Activated CD8-positive, alpha-beta memory T cell treated with anti-CD3 and anti-CD28 coated beads for 1 hour (primary cell): ENCODE measurements at places on chromosomes 13 and 19.

DNA sequence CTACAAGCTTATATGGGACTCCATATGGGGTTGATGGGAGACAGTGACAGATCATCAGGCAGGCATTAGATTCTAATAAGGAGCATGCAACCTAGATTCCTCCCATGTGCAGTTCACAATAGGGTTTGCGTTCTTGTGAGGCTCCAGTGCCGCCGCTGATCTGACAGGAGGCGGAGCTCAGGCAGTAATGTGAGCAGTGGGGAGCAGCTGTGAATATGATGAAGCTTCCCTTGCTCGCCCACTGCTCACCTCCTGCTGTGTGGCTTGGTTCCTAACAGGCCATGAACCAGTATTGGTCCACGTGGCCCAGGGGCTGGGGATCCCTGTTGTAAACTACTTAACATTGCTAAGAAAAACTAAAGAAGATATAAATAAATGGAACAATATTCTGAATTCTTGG, 378.4 kb downstream of the KCNRG start:
- no peak for DNase-seq

- DNase-seq = no peak
Observed at GRCh38 chr13:37685206-37685605, 86.6 kb upstream of the POSTN start.

- no peak for DNase-seq
Observed at GRCh38 chr13:103694033-103694432, 627.8 kb upstream of the SLC10A2 start.

- no peak for DNase-seq
Observed at GRCh38 chr19:11019824-11020223, 59.0 kb downstream of the SMARCA4 start.

DNA sequence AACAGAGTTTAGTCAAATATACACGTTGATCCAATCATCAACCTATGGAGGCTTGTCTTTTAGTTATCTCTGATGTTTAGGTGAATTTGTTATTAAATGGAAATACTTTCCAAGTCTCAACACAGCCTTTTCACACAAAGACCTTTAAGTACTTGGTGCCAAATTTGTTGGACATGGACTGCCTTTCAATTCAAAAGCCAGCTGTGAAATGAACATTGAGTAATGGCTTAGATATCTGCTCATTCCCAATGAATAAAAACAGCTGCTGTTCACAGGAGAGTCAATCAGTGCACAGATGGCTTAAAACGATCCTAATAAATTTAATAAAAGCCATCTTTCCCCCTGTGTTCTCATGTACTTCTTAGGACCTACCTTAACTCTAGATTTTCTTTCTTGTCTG, 19.9 kb upstream of the DHRS12 start:
- DNase-seq = no peak
